ENCODE measurements at places on chromosomes 11 and 22.

GRCh38 chr11:102733232-102733875 lies 8.6 kb upstream of the MMP8 start:
- peak; percentile 72 for DNase-seq

- DNase-seq: no peak
These were observed 66.3 kb upstream of the API5 start for GRCh38 chr11:43245466-43245865.

GRCh38 chr11:132312161-132312560 lies 941.7 kb downstream of the NTM start:
- no peak for DNase-seq

DNA sequence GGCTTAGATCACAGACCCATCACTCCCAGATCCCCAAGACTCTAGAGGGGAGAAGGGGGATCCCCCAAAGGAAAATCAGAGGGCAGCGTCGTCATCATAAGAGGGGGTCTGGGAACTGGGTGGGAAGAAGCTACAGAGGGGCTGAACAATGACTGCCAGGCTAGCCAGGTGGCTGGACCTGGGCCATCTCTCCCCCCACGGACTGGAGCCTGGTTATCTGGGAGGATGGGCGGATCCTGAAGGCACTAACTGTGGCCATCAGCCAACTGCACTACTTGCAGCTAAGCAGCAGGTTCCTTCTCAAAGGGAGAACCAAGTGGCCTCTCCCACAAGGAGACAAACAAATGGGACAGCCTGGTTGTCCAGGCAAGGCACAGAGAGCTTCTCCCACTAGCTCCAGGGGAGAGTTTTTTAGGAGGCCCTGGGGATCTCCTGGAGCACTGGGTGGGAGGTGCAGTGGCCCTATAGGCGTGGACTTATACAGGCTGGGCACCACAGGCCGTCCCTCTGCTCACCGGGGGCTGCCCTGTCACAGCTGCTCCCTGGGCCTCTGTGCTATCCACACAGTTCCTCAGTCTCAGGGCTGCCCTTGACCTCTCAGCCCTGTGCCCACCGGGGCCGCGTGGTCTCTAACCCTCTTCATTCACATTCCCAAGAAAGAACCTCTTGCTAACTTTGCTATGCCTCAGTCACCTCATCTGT lies 15.4 kb downstream of the P2RY6 start:
- DNase-seq: no peak

- no peak for DNase-seq
These were observed 8.2 kb downstream of the UPB1 start for GRCh38 chr22:24503137-24503842.

Measured in NCI-H774 (cell line).